Activated T-helper 17 cell treated with anti-CD3 and anti-CD28 coated beads, Interleukin-2, amount 50 U/mL, for 72 hours (primary cell): ENCODE measurements at places on chromosomes 12 and 14.

GRCh38 chr14:92409043-92409442 is 86.1 kb downstream of the SLC24A4 start:
- no peak for ATAC-seq

DNA sequence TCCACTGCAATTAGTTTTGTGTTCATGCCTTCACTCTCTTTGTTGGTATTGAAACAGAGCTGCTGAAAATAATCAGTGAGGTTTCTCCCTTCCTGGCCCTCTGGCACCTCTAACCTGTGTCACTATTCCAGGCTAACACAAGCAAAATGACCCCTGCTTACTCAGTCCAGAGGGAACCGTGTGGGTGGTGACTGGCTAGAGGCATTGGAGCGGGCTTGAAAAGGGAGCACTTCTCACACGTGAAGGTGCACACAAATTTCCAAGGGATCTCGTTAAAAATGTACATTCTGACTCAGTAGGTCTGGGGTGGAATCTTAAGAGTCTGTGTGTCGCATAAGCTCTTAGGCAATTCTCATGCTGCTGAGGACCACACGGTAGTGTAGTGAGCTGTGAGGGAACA is 1.3 kb upstream of the SLC24A4 start:
- no peak for ATAC-seq

- no peak for ATAC-seq
Observed at GRCh38 chr14:68219407-68219806, 399.8 kb downstream of the RAD51B start.

DNA sequence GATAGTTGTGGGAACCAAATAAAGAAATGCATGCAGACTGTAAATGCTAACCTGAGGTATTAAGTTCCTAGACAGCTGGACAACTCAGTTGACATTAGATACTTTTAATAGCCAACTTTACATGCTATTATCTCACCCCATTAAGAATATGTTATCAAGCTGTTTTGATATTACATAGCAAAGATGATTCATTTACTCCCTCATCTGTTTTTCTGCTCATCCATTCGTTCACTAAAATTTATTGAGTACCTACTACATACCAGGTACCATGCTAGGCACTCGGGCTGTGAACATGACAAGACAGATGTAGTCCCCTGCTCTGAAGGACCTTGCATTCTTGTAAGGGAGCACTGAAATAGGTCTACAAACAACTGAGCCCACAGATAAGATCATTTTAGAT is 192.4 kb downstream of the DACT1 start:
- no peak for ATAC-seq

GRCh38 chr12:68207276-68207675 is 18.3 kb downstream of the IL26 start:
- no peak for ATAC-seq

GRCh38 chr12:18643681-18644080 is 94.1 kb downstream of the PLCZ1 start:
- no peak for ATAC-seq
